Endothelial cell (in vitro differentiated cells): ENCODE measurements at places on chromosomes 6 and 20. TPM values are rescaled to one million over a fixed set of nuclear protein-coding genes. Genes with fewer than 3 reads are reported as not detected.

- peak; percentile 44 for DNase-seq
Measured at GRCh38 chr20:23782366-23782983, 31.7 kb upstream of the CST1 start.

The FRK gene
- total RNA-seq, result 0.08 TPM

The CAGE1 gene
- not detected for total RNA-seq

DNA sequence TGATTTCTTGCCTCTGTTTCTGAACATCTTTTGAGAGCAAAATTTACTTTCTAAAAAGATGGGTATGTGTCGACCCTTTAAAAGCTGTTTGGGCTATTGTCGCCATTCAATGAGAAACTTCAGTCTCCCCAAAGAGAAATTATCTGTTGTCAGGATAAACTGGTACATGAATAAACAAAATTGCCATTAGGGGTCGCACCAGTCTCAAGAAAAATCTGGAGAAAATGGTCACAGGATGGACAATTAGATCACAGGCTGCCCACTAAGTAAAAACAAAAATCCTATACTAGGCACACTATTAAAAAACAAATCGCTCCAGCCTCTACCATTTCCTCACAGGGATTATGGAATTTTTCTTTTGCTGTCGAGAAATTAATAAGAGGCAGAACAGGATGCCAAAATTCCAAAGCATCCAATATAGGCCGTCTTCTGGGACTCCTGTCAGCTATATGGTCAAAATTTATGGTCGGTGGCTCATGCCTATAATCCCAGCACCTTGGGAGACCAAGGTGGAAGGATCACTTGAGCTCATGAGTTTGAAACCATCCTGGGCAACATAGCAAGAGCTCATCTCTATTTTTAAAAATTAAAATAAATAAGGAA is 5.5 kb upstream of the HLA-E start:
- peak; percentile 65 for DNase-seq

The VGLL2 gene
- 0.77 TPM for total RNA-seq

DNA sequence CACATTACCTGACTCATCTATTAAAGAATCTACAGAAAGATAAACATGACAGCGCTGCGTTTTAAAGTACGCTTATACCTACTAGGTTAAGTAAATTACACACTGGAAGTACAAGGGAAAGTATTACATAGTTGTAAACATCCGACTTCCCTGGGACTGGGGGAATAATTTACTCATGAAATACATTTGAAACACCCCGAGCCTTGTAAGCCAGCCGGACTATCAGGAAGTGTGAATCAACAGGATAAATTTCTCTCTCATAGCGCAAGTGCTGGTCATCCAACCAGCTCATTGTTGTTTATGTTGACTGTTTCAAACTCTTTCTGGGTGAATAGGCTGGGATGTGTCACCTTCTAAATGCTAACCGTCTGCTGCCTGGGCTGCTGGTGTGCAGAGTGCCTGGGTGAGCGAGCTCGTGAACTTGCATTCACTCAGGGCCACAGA is 4.9 kb downstream of the BMP6 start:
- no peak for DNase-seq

The ACTL10 gene
- total RNA-seq, result not detected

DNA sequence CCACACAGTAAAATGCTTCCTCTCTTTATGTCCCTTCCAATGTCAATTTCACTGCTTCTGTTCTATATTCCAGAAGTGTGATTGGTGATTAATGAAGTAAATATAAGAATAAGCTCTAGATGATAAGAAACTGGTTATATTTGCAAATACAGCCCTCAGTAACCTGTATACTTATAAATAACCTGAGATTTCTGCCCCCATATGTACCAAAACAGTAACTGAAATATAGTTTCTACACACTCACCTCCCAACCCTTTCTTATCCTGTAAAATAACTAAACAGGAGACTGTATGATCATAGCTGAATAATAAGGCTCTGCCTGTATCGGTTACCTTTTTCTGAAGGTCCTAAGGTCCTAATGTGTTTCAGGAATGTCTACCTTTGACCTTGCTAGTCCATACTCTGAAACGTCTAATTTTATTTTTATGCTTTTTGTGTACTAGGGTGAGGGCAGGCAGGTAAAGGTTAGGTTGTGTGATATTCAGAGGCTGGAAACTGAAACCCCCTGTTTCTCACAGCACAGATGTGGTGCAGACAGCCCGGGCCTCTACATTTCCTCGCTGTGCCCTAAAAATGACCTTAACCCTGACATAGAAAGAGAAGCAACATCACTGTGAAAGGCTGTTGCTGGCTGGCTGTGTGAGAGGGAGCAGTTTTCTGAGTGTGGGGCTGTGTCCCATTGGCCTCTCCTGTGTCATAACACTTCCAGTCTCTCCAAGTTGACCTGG is 378.8 kb downstream of the CENPW start:
- DNase-seq, result no peak

GRCh38 chr6:106629859-106630163 is 433 bp downstream of the QRSL1 start:
- DNase-seq, result no peak

The BNIP5 gene
- not detected for total RNA-seq

DNA sequence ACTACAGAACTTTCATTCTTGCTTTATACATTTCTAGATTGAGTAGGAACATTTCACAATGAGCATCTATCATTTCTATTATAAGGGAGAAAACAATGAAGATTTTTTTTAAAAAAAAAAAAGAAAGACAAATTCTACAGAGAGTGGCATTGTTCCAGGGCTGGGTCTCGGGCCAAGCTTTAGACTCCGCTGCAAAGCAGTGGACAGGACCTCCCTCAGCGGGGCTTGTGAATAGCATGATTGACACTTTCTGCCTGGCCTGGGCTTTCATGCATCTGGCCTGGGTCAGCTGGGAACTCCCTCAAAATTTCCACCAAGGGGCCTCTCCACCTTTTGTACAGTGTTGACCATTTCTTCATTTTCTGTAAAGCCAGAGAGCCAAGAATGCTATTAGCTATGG is 55.8 kb upstream of the HIVEP2 start:
- DNase-seq, result no peak

The RPL10A gene
- 1,320 TPM for total RNA-seq

GRCh38 chr20:258963-259362 is 1.4 kb downstream of the DEFB132 start:
- no peak for DNase-seq

DNA sequence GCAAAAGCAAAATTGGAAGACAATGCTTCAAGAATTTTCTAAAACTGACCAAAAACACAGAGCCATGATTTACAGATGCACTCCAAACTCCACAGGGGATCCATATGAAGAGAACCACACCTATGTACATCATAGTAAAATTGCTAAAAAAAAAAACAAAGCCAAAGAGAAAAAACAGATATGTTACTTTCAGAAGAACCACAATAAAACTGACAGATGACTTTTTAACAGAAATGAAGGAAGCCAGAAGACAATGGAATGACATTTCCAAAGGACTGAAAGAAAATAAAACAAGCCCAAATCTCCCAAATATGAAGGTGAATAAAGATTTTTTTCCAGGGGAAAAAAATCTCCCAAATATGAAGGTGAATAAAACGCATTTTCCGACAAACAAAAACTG is 17.5 kb downstream of the TRERF1 start:
- DNase-seq, result no peak

The MLN gene
- total RNA-seq, result not detected

DNA sequence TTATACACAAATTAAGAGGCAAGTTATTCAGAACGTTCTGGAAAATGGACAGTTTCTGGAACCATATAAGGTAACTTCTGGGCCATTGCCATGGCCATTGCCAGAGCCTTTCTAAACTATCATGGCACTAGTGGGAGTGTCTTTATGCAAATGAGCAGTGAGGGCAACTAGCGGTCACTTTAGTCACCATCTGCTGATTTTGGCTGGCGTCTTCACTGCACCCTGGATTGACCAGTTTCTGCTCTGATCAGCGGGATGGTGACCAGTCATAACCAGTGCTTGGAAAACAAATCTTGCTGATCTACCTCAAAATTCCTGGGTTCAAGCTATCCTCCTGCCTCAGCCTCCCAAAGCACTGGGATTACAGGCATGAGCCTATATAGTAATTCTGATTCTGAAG is 7.3 kb upstream of the SNTA1 start:
- DNase-seq, result no peak

The MOG gene
- total RNA-seq, result not detected

- peak; percentile 68 for DNase-seq
Measured at GRCh38 chr6:31559958-31560696, 12.0 kb upstream of the LTA start.

DNA sequence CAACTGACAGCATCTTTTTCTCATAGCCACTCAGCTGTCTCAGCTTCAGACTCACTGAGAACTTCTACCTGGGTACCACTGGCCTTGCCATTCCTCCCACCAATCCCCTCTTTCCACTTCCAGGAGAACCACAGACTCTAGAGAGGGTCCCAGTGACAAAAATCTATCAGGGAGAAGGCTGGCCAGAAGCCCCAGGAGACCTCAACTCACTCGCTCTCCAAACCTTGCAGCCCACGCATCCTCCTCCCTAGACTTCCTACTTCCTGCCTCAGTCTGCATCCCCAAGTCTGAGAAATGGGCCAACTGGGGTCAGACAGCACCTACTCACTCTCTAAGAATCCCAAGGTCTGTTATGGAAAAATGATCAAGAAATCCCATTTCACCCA is 1.2 kb downstream of the TMEM239 start:
- no peak for DNase-seq

GRCh38 chr20:14951707-14952418 is 614.5 kb upstream of the FLRT3 start:
- DNase-seq, result no peak

- no peak for DNase-seq
Measured at GRCh38 chr6:108969776-108970175, 121.6 kb downstream of the ARMC2 start.

- DNase-seq, result peak; percentile 30
Measured at GRCh38 chr6:32954986-32955802, 2.3 kb upstream of the HLA-DMA start.

- no peak for DNase-seq
Measured at GRCh38 chr6:157449610-157450009, 68.6 kb downstream of the ZDHHC14 start.

- no peak for DNase-seq
Measured at GRCh38 chr6:21420926-21421325, 172.6 kb upstream of the SOX4 start.

GRCh38 chr20:45592574-45593189 is 13.6 kb upstream of the WFDC8 start:
- peak; percentile 41 for DNase-seq

The NR2E1 gene
- total RNA-seq, result not detected

GRCh38 chr6:73233048-73233447 is 7.8 kb upstream of the KHDC1L start:
- DNase-seq, result no peak

- no peak for DNase-seq
Measured at GRCh38 chr6:112149236-112149635, 61.8 kb downstream of the FAM229B start.

DNA sequence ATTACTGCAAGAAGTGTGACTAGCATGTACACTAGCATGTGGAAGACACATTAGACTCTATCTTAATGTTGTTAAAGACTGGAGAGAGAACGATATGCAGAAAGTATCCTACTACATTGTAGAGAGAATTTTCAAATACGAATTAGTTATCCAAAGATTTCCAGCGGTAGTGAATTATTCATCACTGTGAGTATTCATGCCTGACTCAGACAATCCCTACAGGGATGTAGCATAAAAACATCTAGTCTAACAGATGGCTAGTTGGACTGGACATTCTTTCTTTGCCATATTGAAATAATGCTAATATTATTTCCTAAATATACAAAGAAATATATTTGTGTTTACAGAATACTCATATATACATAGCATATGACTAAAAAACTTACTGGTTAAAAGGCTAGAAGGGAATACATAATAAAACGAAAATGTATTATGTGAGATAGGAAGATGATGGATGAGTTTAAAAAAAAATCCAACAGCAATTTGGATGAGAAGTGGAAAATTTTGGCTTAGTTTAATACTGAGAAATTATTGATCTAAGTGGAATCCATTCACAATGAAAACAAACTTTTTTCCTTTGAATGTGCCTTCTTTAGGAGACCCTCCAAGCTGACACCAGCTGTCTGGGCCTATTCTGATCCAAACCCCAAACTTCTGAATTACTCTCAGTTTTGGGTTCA is 580.7 kb downstream of the RFPL4B start:
- no peak for DNase-seq

- no peak for DNase-seq
Measured at GRCh38 chr6:146498309-146498708, 45.3 kb upstream of the RAB32 start.

The MROH8 gene
- total RNA-seq, result 4.3 TPM

The PACRG gene
- total RNA-seq, result 1.1 TPM

DNA sequence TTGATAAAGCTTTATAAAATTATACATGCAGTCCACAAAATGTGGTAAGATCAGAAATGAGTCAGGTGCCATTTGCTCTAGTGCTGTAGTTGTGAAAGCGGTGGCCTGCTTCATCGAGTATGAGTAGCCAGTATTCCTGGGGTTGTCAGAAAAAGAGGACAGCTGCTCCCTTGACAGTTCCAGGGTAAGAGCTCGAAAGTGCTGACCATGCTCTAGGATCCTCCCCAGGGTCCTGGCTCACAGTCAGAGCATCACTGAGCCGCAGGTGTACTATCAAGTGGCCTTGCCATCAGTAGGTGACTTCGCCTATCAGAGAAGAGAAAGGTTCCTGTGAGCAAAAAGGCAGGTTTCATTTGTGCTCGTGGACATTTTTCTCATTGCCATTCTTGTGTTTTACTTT is 3.6 kb downstream of the BTBD3 start:
- DNase-seq, result no peak

GRCh38 chr6:139588076-139588639 is 213.7 kb upstream of the CITED2 start:
- DNase-seq, result no peak

GRCh38 chr6:3228771-3229565 is 1.5 kb upstream of the TUBB2B start:
- peak; percentile 22 for DNase-seq

GRCh38 chr6:40290816-40291215 is 296.3 kb downstream of the LRFN2 start:
- DNase-seq, result no peak

GRCh38 chr6:129662406-129662766 is 47.6 kb downstream of the ARHGAP18 start:
- no peak for DNase-seq

GRCh38 chr6:144349690-144350527 is 64.8 kb downstream of the UTRN start:
- no peak for DNase-seq

The CYP39A1 gene
- total RNA-seq, result 2.5 TPM

GRCh38 chr6:22412994-22413393 is 116.2 kb upstream of the PRL start:
- DNase-seq, result no peak

DNA sequence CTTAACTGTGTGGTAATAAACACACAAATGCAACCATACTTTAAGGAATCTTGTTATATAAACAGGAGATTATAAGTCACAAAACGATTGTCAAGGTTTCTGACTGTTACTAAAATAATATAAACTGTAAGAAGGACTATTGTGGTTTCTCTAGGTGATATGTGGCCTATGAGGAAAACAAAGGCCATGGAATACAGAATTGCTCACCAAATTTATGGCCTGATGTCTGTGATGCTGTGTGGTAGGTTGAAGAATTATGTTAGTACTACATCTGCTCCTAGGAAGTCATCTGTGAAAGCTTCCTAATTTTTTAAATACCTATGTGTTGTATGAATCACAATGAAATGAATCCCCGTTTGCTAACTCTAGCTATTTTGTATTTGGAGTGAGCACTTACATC is 875.4 kb upstream of the MAP3K7 start:
- DNase-seq, result no peak
